ENCODE measurements at places on chromosomes 4 and X.

- DNase-seq: no peak
These were observed 186.9 kb upstream of the STK26 start for GRCh38 chrX:131836161-131836560.

GRCh38 chrX:30150196-30150895 lies 65.0 kb upstream of the MAGEB2 start:
- no peak for DNase-seq

GRCh38 chrX:114058988-114059418 lies 524.9 kb upstream of the HTR2C start:
- no peak for DNase-seq

- no peak for DNase-seq
These were observed 188.5 kb downstream of the SPRY1 start for GRCh38 chr4:123585111-123585510.

DNA sequence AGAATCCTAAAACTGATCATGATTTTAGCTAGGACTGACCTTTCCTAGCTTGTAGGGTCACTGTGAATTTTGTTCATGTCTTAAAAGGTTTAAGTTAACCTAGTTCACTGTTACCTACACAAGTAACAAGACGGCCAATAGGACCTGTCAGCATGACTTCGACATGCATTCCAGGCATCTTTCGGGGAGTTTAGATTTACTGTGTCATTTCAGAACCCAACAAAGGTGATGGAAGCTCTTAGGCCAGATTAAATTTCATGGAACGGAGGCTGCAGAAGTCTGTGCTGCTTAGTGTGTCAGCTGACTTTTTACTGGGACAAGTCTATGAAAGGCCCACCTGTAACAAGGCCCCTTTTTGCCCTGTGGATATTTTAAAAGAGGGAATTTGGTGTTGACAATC lies 93.1 kb downstream of the GATB start:
- DNase-seq: no peak

Measured in NCI-H2081 (cell line).